ENCODE measurements at places on chromosomes 5 and 9.

GRCh38 chr5:15001517-15001916 is 129.9 kb upstream of the ANKH start:
- H3K27me3 ChIP-seq: peaks cover 44% of the 10 kb centered on the region
- H3K4me1 ChIP-seq: no peaks in the 10 kb centered on the region
- no peak for DNase-seq

- H3K27ac ChIP-seq: peak overlapping the region; percentile 98
- peak overlapping the region; percentile 100 for H3K4me3 ChIP-seq
- peaks cover 45% of the 10 kb centered on the region for H3K4me1 ChIP-seq
Observed at GRCh38 chr5:178116143-178116885, 3.0 kb downstream of the N4BP3 start.

GRCh38 chr5:180910182-180910581 is 11.2 kb downstream of the BTNL8 start:
- no peak overlapping the region for H3K27ac ChIP-seq
- H3K4me3 ChIP-seq: no peak overlapping the region
- no peak for DNase-seq
- H3K27me3 ChIP-seq: peaks cover 66% of the 10 kb centered on the region
- no peaks in the 10 kb centered on the region for H3K4me1 ChIP-seq
- no peaks in the 10 kb centered on the region for H3K36me3 ChIP-seq

- H3K27me3 ChIP-seq: no peaks in the 10 kb centered on the region
- H3K4me3 ChIP-seq: no peak overlapping the region
- H3K36me3 ChIP-seq: no peaks in the 10 kb centered on the region
- H3K27ac ChIP-seq: no peak overlapping the region
Observed at GRCh38 chr9:127847178-127847510, 7.3 kb downstream of the ENG start.

- no peaks in the 10 kb centered on the region for H3K36me3 ChIP-seq
- no peaks in the 10 kb centered on the region for H3K4me1 ChIP-seq
- H3K27ac ChIP-seq: no peak overlapping the region
Observed at GRCh38 chr5:44783634-44784315, 25.0 kb upstream of the MRPS30 start.

- H3K27ac ChIP-seq: peak overlapping the region; percentile 100
- peaks cover 38% of the 10 kb centered on the region for H3K4me1 ChIP-seq
Observed at GRCh38 chr5:181186986-181187499, 18.0 kb downstream of the TRIM7 start.

- H3K27me3 ChIP-seq: peaks cover 52% of the 10 kb centered on the region
- H3K36me3 ChIP-seq: no peaks in the 10 kb centered on the region
- no peak for DNase-seq
- H3K27ac ChIP-seq: no peak overlapping the region
- no peak overlapping the region for H3K4me3 ChIP-seq
- no peaks in the 10 kb centered on the region for H3K4me1 ChIP-seq
Observed at GRCh38 chr9:546797-547223, 294.7 kb upstream of the DMRT1 start.

DNA sequence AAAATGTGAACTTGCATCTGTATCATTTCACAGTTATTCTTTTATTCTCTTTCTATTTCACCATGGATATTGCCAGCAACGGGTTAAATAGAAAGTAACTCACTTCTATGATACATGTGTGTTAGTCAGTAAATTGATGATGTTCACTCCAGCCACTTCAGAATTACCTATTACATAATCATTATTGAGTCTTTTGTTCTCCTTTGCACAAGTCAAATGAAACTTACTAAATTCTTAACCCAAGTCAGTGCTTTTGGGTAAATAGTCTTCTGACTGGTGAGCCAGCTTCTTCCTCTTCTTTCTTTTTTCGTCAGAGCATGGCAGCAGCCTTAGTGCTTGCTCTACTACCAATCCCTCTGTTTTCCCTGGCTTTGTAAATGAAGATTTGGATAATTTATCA is 344.3 kb downstream of the RAB3C start:
- peaks cover 15% of the 10 kb centered on the region for H3K27me3 ChIP-seq
- H3K4me3 ChIP-seq: no peak overlapping the region
- no peaks in the 10 kb centered on the region for H3K36me3 ChIP-seq
- H3K4me1 ChIP-seq: peaks cover 7% of the 10 kb centered on the region
- no peak overlapping the region for H3K27ac ChIP-seq

DNA sequence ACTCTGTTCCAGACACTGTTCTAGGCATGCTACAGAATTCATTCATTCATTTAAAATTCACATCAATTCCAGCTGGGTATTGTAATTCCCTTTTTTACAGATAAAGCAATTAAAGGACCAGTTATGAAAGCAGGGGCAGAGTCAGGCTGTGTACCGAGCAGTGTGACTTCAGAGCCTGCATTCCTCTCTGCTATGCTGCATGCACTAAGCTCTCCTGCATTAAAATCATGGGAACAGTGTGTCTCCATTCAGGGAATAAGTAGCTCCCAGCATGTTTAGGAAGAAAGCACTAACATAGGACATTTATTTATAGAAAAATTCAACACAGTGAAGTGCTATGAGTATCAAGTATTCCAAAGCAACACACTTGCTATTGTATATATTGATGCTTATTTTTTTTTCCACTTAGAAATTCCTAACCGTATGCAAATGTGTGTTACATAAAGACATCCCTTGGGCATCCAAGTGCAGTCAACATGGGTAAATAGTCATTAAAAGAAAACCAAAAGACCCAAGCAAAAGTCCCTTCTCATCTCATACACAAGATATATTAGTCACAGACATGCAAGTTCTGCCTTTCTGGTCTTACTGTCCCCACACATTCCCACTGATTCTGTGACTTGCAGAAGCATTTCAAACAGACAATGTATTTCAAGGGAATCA is 173.7 kb downstream of the GABRB2 start:
- DNase-seq: no peak
- no peaks in the 10 kb centered on the region for H3K36me3 ChIP-seq
- no peak overlapping the region for H3K27ac ChIP-seq

DNA sequence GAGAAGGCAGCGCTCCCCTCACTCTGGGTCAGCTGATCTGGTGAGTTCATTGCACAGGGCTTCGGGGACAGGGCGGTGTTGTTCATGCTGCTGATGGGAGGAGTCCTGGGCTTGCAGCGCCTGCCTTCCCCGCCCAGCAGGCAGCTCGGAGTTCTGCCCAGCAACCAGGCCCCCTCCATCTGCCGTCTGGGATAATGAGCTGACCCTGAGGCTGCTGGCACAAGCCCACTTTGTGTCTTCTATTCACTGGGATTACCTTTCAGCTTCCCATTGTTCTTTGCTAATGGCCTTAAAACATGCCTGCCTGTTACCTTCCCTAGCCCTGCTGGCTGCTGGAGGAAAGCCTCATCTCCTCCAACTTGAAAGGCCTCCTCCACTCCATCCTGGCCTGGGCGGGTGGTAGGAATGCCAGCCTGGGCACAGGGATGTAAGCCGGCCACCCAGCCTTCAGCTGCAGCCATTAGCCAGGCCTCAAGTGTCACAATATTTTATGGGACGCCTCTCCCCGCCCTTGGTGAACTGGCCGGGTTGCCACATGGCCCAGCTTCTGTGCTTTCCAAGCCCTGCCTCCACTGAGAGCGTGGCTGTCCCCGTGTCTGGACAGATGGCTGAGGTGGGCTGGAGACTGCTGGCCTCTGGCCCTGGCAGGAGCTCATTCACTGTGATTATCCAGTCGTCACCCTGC is 70.4 kb downstream of the GADD45G start:
- no peaks in the 10 kb centered on the region for H3K4me1 ChIP-seq
- H3K36me3 ChIP-seq: no peaks in the 10 kb centered on the region
- no peak overlapping the region for H3K27ac ChIP-seq
- DNase-seq: no peak
- peaks cover 7% of the 10 kb centered on the region for H3K27me3 ChIP-seq
- H3K4me3 ChIP-seq: no peak overlapping the region

- no peak for DNase-seq
- H3K36me3 ChIP-seq: no peaks in the 10 kb centered on the region
- H3K27me3 ChIP-seq: no peaks in the 10 kb centered on the region
- no peak overlapping the region for H3K4me3 ChIP-seq
- H3K27ac ChIP-seq: no peak overlapping the region
Observed at GRCh38 chr9:13146840-13147239, 132.7 kb downstream of the MPDZ start.

- peaks cover 34% of the 10 kb centered on the region for H3K27me3 ChIP-seq
- H3K27ac ChIP-seq: no peak overlapping the region
- DNase-seq: no peak
- H3K4me3 ChIP-seq: no peak overlapping the region
Observed at GRCh38 chr9:76352026-76352620, 42.1 kb downstream of the RFK start.

GRCh38 chr5:65480306-65480865 is 1.3 kb downstream of the ADAMTS6 start:
- no peak overlapping the region for H3K27ac ChIP-seq
- H3K27me3 ChIP-seq: no peaks in the 10 kb centered on the region
- peak; percentile 18 for DNase-seq

- DNase-seq: no peak
- no peak overlapping the region for H3K4me3 ChIP-seq
- H3K27me3 ChIP-seq: peaks cover 70% of the 10 kb centered on the region
- no peaks in the 10 kb centered on the region for H3K4me1 ChIP-seq
- no peaks in the 10 kb centered on the region for H3K36me3 ChIP-seq
Observed at GRCh38 chr9:132797861-132798659, 80.0 kb downstream of the AK8 start.

- H3K27ac ChIP-seq: no peak overlapping the region
- H3K36me3 ChIP-seq: no peaks in the 10 kb centered on the region
- DNase-seq: no peak
- H3K4me3 ChIP-seq: no peak overlapping the region
Observed at GRCh38 chr9:104682642-104683041, 11.7 kb upstream of the OR13D1 start.

GRCh38 chr9:105646879-105647594 is 15.2 kb upstream of the TAL2 start:
- H3K4me1 ChIP-seq: no peaks in the 10 kb centered on the region
- DNase-seq: no peak
- H3K36me3 ChIP-seq: no peaks in the 10 kb centered on the region
- H3K27ac ChIP-seq: no peak overlapping the region

DNA sequence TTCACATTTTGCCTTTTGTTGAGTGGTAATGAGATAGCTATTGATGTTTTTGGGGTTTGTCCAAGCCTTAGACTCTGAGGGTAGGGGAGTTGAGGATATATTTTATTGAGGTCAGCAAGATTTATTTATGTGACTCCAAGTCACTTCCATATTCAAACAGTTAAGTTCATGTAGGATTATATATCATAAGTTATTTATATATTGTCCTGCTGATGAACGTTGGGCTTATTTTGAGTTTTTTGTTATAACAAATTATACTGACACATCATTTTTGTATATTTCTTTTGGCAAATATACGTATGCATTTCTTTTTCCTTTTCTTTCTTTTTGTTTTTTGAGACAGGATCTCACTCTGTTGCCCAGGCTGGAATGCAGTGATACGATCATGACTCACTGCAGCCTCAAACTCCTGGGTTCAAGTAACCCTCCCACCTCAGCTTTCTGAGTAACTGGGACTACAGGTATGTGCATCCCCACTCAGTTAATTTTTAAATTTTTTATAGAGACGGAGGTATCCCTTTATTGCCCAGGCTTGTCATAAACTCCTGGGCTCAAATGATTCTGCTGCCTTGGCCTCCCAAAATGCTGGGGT is 23.5 kb upstream of the IL12B start:
- H3K36me3 ChIP-seq: no peaks in the 10 kb centered on the region
- peaks cover 14% of the 10 kb centered on the region for H3K27me3 ChIP-seq
- H3K4me3 ChIP-seq: no peak overlapping the region
- DNase-seq: no peak

GRCh38 chr5:2011481-2012411 is 129.0 kb upstream of the IRX4 start:
- no peak for DNase-seq
- H3K4me1 ChIP-seq: no peaks in the 10 kb centered on the region
- no peak overlapping the region for H3K4me3 ChIP-seq
- no peaks in the 10 kb centered on the region for H3K36me3 ChIP-seq

GRCh38 chr9:129330711-129331492 is 152.8 kb upstream of the IER5L start:
- H3K4me1 ChIP-seq: peaks cover 2% of the 10 kb centered on the region
- no peak overlapping the region for H3K27ac ChIP-seq
- H3K36me3 ChIP-seq: no peaks in the 10 kb centered on the region
- H3K4me3 ChIP-seq: no peak overlapping the region
- no peak for DNase-seq

- H3K27ac ChIP-seq: no peak overlapping the region
- no peak for DNase-seq
- no peaks in the 10 kb centered on the region for H3K4me1 ChIP-seq
- H3K27me3 ChIP-seq: no peaks in the 10 kb centered on the region
Observed at GRCh38 chr5:96854067-96854466, 22.2 kb upstream of the ERAP2 start.

GRCh38 chr9:89174291-89174690 is 4.3 kb downstream of the SHC3 start:
- no peak overlapping the region for H3K4me3 ChIP-seq
- DNase-seq: no peak
- peaks cover 57% of the 10 kb centered on the region for H3K27me3 ChIP-seq
- no peaks in the 10 kb centered on the region for H3K36me3 ChIP-seq

DNA sequence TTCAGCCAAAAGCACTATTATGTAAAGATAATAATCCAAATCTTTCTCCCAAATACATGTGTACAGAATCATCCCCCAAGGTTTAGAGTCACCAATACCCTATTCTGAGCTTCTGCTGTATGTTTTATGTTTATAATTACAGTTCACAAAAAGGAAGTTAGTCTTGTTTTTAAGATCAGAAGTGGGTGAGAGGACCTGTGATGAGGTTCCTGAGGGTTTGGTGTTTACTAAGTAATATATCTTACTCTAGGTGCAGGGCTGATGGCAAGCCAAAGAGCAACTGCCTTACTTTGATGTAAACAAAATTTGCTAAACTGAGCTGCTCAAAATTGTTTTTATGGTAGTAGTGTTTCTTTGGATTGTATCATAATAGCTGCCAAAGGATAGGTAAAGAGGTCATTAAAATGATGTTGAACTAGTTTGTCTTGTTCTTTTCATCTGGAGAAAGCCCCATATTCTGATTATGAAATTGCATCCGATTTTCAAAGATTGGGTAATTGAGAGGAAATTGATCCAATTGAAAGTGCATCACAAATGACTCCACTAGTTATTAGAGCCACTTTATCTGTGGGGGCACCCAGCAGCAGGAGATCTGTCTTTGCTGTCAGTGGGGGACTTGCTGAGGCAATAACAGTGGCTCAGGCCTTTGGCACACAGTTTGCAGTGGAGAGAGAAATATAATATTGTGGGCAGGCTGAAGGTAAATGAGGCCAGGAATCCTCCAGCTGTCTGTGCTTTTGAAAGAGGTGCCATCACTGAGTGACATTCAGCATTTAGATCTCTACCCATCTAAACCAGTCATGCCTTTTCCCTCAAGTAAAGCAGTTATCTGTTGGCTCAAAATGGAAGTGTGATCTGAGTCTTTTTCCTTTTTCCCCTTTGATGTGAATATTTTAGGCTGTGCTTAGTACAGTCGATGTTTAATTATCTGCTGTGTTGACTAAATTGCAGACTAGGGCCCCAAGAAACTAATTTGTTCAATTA is 14.1 kb downstream of the TRIM32 start:
- no peak for DNase-seq
- H3K27me3 ChIP-seq: no peaks in the 10 kb centered on the region
- peaks cover 38% of the 10 kb centered on the region for H3K4me1 ChIP-seq
- peak overlapping the region; percentile 32 for H3K27ac ChIP-seq

GRCh38 chr5:143716881-143717280 is 95.1 kb upstream of the HMHB1 start:
- no peaks in the 10 kb centered on the region for H3K27me3 ChIP-seq
- no peak overlapping the region for H3K27ac ChIP-seq
- no peaks in the 10 kb centered on the region for H3K36me3 ChIP-seq
- DNase-seq: no peak
- H3K4me1 ChIP-seq: no peaks in the 10 kb centered on the region
